ENCODE measurements at places on chromosomes 7 and 10.

- no peak for DNase-seq
These were observed 3.4 kb upstream of the CLDN15 start for GRCh38 chr7:101241015-101241363.

DNA sequence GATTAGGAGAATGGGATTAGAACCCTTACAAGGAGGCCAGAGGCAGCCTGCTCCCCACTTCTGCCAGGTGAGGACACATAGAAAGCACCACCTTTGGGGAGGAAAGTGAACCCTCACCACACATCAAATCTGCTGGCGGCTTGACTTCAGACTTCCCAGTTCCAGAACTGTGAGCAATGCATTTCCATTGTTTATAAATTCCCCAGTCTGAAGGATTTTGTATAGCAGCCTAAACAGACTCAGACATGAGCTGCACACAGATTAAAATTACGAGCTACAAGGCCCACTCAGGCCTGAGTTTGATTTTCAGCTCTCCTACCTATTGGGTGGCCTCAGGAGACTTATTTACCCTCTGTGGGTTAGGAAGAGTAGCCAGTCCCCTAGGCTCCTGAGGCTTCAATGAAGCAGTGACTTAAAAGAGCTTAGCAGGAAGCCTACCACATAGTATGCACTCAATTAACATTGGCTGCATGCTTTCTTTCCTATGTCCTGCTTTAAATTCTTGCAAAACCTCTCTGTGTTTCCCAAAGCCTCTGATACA lies 350.7 kb upstream of the ZMIZ1 start:
- no peak for DNase-seq

- no peak for DNase-seq
These were observed 262.8 kb upstream of the AOAH start for GRCh38 chr7:36986948-36987724.

DNA sequence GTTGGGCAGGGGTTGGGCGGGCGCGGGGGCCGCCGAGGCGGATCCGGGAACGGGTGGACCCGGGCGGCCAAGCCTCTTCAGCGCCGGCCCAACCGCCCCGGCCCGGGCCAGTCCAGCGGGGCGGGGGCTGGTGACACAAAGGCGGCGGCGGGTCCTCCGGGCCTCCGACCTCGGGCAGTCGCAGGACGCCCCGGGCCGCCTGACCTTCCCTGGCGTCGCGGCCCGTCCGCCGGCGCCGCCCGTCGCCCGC lies 54.2 kb downstream of the METTL2B start:
- DNase-seq, result no peak

GRCh38 chr7:157521752-157522151 lies 184.9 kb downstream of the DNAJB6 start:
- no peak for DNase-seq

DNA sequence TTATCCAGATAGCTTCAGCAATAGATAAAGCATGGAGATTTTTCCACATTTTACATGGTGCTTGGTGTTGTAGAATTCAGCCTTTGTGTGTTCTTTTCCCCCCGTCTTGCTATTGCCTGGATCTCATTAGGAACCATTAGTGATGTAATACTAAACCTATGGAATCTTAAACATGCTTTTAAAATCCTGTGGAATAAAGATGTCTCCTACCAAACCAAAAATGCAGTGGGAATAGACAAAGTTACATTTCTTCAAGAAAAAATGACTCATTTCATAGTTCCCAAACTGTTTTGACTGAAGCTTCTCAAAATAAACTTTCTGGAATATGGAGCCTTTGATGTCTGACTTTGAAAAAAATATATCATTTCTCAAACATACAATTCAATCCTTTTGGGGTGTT lies 44.0 kb downstream of the CALD1 start:
- no peak for DNase-seq

- DNase-seq, result peak; percentile 53
These were observed 121.3 kb downstream of the PPP1R3A start for GRCh38 chr7:113797420-113798010.

DNA sequence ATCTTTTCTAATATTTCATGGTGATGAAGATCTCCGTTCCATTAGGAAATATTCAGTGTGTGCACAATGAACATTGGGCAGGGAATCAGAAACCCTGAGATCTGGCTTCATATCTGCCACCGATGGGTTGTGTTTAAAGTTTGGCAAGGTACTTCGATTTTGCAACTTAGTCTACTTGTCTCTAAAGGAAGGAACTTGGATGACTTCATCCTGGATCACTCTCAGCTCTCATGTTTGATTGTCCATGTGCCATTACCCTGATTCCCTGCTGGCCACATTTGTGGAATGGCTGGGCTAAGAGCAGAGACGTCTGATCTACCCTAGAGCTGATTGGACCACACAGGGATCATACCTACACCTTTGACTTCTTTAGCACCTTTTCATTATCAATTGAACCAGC lies 177.0 kb upstream of the KMT2E start:
- no peak for DNase-seq

DNA sequence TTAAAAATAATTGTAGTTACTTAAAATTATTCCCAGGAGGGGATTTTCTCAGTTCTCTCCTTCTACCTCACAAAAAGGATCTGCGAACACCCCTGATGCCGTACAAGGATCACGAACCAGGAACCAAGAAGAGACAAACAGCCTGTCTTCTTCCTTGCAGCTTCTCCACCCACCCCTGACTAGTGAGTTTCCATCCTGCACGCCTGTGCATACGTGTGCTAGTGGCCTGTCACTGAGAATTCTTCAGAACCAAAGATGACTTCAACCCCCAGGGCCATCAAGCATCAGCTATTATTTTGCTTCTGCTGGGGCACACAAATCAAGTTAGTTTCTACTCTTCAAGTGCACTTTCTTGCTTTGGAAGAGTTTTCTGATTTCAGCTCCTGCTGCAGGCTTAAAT lies 175.5 kb upstream of the KLF6 start:
- no peak for DNase-seq

DNA sequence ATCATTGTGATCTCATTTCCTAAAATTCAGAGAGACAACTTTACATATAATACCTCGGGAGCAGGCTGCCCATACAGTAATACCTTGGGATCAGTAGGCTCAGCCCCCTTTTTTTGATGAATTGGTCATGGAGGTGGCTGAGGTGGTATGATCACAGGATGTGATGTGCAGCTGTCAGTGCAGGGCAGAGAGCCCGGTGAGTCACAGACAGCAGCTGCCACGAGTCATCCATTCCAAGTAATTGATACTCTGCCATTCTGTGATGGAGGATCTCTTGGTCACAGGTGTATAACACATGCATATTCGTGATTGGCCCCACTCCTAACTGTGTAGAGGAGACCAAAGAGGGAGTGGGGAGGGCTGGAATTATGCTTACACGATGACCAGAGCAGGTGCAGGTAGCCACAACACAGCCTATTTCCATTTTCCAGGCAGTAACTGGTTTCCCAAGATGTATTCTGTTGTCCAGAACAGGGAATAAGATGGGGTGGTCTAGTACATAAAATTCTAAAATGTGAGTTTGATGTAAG lies 14.1 kb downstream of the NRCAM start:
- peak; percentile 32 for DNase-seq

GRCh38 chr10:3077509-3077908 lies 10.2 kb downstream of the PFKP start:
- no peak for DNase-seq

DNA sequence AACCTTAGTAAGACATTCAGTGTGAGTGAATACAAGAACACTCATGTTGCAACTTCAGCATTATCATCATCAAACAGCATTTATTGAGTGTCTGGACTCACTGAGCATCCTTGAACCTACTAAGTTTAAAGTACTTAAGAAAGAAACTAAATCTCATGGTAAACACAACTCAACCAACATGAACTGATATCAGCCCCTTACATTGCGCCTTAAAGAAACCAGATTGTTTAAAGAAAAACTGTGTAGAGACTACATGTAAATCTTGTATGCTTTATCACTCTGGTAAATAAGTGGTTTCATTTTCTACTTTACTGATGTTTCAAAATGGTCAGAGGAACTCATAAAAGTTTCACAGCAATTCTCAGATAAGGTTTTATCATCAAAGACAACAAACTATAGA lies 157.5 kb upstream of the FERD3L start:
- DNase-seq, result no peak

GRCh38 chr10:77562742-77563141 lies 74.9 kb downstream of the KCNMA1 start:
- DNase-seq, result no peak

GRCh38 chr10:5941579-5941978 lies 35.8 kb downstream of the IL15RA start:
- no peak for DNase-seq

- no peak for DNase-seq
These were observed 831 bp downstream of the CCDC7 start for GRCh38 chr10:32446536-32447406.

DNA sequence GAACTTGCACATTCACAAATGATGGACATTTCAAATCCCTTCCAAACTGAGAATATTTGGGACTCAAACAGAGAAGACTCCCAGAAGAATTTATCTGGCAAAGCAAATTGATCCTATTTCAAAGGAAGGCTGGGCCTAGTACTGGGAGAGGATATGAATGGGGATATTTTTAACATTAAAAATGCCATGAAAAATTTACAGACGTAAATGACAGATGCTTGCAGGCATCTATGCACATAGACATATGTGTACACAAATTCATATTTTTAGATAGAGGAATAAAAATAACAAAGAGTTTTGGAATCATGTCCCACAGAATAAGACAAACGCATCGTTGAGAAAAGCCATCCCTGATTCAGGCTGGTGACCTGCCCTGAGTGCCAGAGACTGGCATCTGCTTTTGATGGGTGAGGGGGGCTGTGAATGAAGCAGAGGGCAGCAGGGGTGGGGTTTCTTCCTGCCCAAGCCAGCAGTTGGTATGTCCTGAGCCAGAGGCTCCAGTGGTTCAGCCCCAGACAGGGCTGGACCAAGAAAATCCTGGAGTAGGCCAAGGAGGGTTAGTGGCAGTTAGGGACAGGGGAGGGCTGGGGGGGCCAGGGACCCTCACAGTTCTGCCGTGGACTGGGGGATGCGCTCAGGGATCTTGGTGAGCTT lies 138.5 kb downstream of the SLIT1 start:
- DNase-seq, result no peak
